ENCODE measurements at places on chromosomes 3 and 15. TPM values are rescaled to one million over a fixed set of nuclear protein-coding genes. Genes with fewer than 3 reads are reported as not detected.

LMAN1L gene
- not detected for total RNA-seq

ST3GAL6 gene
- total RNA-seq: 2.7 TPM

CFAP100 gene
- total RNA-seq: not detected

DNA sequence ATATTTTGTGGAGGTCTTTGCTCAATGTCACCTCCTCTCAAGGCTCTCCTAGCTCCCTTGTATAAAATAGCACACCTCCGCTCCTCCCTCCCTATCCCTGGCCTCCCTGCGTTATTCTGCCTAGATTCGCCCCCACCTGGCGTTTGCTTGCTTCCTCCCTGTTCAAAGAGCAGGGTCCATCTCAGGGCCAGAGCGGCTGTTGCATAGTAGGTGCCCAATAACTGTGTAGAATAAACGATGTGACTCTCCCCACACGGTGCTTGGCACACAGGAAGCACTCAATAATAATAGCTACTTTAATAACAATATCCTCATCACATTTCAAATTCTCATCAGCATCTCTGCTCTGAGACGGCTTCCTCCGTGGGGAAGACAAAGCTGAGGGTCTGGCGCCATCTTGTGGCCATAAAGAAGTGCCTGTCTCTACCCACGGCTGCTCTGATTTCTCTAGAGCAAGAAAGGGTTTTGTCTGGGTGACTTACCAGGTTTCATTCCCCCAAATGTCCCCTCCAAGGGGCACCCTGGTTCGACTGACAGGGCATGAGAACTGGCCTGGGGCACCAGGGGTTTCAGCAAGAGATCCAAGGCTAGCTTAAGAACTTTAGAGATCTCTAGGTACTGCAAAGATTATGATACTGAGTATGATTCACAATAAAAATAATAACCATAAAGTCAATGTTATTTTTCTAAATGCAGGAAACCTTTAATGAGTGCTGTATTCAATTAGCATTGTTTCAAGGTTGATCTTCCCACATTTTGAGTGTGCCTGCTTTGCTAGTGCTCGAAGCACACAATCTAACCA, 16.1 kb downstream of the CD276 start:
- no peak for DNase-seq

DNA sequence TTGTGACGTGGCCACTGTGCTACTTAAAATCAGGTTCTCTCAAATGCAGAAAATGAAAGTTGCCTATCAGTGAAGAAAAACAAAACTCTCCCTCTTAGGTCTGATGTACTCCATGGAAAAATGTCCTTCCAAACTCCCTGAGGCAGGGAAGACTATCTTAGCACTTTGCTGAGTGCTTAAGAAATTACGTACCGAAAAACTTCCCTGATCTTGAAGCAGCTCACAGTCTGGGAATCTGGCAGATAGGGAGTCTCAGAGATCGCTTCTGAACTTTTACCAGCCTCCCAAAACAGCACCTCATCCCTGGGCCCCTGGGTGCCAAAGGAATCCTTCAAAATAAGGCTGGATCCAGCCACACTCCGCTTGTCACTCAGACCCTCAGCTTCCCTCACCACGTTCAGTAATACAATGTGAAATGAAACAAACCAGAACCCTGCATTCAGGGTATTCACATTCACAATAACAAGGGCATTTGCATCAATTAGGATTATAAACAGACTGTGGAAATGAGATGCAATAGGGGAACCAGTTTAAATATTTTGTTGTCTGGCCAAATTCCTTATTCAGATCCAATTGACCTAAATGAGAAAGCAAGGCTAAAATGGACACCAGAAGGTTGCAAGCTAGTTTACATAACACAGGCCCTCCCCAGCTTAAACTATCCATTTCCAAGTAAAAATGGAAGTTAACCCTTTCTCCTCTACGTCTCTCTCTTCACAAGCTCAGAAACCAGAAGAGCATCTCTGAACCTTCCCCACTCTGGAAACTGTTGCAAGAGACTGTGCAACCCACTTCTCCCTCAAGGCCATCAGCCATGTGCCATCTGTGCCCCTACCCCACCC, 20.9 kb downstream of the OSBPL10 start:
- DNase-seq: no peak

DNA sequence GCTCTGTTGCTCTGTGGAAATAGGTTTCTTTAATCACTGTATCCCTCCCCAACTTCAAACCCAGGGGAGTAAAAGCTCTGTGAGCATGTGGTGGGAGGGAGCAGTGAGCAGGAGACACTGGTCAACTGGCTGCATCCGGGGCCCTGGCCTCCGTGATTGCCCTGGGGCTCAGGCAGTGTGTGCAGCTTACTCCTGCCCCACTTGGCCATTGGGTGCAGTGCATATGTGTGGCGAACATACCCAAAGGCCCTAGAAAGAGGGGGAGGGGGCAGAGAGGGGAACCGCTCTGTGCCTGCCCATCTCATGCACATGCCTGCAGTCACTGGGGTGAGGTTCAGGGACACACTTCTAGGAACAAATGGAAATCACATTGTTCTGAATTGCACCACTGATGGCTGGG, 378.7 kb downstream of the ZBBX start:
- no peak for DNase-seq

GRCh38 chr15:74789171-74789631, 7.3 kb downstream of the CSK start:
- no peak for DNase-seq

DNA sequence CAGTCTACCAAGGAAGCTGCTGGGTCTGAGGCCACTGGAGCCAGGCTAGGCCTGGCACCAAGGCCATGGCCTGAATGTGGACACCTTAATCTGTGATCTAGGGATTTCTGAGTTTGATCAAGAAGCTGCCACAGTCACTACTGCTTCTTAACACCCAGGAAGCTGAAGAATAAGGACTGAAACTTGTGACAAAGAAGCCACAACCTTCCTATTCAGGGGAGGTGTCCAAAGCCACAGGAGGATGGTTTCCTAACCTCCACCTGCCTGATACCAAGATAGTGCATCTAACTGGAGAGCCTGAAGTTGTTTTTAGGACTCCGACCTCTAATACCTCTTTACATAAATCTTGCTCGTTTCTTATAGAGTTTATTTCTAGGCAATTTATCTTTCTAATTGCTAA, 5.5 kb upstream of the ANO10 start:
- no peak for DNase-seq

DNA sequence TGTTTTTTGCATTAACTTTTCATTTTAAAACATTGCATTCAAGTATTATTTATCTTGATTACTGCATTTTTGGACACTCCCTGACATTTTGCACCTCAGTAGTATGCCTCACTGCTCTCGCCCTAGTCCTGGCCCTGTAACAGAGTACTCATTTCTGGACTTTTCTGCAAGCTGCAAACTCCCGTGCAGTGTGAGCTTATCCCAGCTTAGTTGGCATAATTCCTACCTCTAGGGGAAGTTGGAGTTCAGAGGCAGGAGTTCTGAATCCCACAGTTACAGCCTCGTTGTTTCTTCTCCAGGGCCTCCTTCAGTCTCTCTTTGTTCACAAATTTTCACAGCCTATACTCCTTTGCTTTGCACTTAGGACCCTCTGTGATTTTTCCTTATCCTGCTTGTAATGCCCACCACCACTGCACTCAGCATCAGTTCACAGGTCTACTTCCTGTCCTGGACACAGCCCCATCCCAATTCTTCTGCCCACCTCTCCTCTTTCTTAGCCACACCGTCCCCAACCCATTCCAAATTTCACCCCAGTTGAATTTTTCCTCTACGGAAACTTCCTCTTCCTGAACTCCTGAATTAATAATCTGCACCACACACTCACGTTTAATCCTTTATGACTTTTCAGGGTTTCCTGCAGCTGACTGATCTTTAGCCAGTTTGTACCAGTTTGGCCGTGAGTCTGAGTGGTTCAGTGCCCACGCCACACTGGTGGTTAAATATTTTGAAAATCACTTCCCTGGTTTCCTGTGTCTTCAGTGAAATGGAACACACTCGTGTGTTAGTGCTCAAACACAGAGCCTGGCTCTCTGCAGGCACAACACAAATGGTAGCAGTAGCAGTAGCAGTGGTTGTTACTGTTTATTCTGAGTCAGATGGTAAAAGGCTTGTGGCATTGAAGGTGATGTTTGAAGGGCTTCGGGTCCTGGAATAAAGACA, 6.3 kb upstream of the CTSH start:
- DNase-seq: no peak

GRCh38 chr3:58434990-58435389, 1.4 kb upstream of the PDHB start:
- peak; percentile 79 for DNase-seq

GRCh38 chr3:72336821-72337479, 511.3 kb downstream of the SHQ1 start:
- peak; percentile 78 for DNase-seq

- DNase-seq: no peak
Observed at GRCh38 chr3:62214850-62215249, 158.5 kb downstream of the FEZF2 start.

DNA sequence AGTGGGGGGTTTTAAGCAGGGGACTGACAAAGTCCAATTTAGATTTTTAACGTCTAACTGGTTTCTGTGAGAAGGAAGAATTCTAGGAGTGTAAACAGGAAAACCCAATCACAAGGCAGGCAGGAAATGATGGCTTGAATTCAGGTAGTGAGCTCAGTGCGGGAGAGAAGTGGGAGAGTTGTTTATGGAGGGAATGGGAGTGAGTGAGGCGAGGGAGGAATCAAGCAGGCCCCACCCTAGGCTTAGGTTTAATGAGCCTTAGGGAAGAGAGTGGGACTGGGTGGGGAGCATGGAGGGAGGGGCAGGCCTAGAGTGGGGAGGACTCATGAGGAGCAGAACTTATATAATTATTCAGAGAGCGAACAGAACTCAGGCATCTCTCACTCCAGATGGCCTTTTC, 17.9 kb downstream of the VIPR1 start:
- no peak for DNase-seq

- DNase-seq: no peak
Observed at GRCh38 chr15:38682861-38683260, 118.2 kb upstream of the RASGRP1 start.
